ENCODE measurements at places on chromosomes 3 and 15.
A peak's percentile ranks its signal among the peaks of the same experiment; 100 is the strongest.

- no peak for DNase-seq
Observed at GRCh38 chr3:64915778-64916177, 228.0 kb upstream of the ADAMTS9 start.

- no peak for DNase-seq
Observed at GRCh38 chr15:36373550-36373949, 205.9 kb upstream of the CDIN1 start.

DNA sequence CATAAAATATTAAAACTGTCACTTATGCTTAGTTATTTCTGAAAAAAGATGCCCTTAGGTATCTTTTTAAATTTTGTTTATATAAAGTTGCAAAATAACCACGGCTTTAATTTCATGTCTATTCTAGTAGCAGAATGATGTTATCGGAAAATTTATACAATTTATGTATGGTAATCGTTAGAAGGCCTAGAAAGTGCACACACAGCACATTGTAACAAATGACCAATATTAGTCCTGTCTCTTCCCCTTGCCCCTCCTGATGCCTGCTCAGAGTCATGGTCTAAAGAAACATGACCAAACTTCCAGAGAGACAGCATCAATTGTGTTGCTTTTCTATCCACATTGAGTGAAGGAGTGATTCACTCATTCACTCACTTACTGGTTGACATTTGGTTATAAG lies 6.2 kb upstream of the LPP start:
- DNase-seq, result no peak

DNA sequence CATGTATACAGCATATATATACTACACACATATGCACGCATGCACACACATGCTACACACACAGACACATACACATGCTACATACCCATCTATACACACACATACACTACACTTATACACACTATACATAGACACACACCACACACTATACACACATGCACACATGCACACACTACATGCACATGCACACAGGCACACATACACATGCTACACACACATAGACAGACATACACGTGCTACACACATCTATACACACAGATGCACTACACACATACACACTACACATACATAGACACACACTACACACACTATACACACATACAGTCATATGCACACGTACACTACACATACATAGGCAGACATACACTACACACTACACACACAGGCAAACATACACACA lies 51.2 kb upstream of the PRR20G start:
- no peak for DNase-seq

DNA sequence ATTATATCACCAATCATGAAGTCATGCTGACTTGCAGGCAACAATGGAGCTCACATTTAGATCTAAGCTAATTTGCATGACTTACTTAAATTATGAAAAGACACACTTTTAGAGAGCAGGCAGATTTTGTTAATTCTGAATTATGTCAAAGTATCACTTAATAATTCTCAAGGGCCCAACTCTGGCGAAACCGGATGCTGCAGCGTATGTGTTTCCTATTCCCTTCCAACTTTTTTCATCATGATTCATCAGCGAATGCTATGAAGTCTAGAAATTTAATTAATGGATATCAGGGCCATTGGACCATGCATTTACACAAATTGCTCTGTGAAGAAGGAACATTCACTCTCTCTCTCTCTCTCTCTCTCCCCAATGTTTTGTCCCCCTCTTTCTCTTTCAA lies 63.5 kb upstream of the GOLGA8A start:
- no peak for DNase-seq

DNA sequence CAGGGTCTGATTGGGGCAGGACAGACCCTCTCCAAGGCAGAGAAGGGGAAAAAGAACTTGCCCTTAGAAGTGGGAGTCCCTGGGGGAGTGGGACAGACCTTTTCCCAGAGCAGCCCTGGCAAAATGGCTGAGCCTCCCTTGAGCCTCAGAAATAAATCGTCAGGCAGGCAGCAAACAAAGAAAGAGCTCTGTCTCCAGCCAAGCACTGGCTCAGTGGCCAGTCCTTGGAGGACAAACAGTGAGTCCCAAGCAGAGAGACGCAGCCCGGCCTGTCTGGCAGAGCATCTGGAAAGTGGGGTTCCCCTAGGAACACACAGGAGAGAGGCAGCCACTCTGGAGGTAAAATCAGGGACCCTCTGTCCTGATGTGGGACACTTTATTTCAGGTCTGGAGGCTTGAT lies 1.8 kb downstream of the SLC6A1 start:
- DNase-seq, result no peak

- DNase-seq, result no peak
Observed at GRCh38 chr3:53238051-53238850, 17.6 kb downstream of the TKT start.

DNA sequence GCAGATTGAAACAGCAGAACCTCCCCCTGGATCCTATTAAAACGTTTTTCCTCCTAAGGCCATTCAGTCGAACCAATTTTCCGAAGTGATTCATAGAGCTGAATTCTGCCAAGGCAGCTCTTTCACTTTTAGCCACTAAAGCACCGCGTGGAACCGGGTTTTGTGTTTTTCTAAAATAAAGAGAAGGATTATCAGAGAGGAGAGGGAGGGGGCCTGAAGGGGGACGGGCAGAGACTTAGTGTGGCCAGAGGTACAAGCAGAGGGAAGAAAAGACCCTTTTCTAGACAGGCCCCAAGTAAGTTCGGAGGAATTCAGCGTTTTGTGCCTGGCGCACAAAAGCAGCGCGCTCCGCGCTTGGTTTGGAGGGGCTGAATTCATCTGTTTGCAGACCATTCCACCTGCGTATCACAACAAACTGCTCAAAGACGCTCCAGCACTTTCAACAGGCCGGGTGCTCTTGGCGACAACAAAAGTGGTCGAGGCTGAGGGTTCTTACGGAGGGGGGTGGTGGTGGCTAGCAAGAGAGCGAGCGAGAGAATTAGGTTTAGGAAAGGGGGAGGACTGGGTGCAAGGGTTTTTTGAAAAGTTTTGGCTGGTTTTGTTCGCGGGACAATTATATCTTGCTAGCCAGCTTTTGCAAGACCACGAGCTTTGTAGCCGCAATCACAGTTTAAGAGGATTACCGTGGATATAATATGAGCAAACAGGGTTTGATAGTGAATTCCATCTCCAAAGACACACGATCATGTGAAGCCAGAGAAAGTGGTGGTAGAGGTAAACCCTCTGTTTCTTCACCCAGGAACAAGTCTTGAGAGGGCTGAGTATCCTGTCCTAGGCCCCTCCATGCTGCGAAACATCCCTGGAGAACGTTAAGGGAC lies 1.2 kb upstream of the FEZF2 start:
- DNase-seq, result no peak

DNA sequence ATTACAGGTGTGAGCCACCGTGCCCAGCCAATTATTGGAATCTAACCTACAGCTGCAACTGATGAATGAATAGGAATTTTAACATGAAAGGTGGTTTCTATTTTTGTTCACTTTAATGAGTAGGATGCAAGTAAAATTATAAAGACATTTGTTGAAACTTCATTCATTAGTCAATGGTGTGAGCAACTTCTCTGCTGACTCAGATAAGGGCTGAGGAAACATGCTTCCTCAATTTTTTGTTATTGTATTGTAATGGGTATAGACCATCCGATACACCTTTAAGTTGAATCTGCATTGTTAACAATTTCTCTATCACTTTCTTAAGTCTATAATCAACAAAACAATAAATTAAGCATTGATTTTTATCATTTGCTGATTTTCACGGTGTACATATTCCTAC lies 127.8 kb downstream of the STAG1 start:
- DNase-seq, result no peak

- no peak for DNase-seq
Observed at GRCh38 chr3:108036401-108036800, 54.4 kb downstream of the CD47 start.

DNA sequence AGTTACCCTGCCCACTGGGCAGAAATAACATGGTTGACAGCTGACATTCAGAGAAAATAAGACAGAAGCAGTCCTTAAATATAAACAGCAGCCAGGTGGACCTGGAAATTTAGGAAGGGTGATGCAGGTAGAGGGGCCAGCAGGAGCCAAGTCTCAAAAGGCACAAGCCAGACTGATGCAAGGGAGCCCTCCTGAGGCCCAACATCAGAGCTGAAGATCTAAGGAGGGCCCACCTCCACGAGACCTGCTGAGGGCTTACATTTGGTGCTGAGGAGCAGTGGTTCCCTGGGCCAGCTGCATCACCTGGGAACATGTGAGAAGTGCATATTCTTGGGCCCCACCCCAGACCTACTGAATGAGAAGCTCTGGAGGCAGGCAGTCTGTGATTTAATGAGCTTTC lies 105.5 kb upstream of the TRIM42 start:
- DNase-seq, result no peak

- DNase-seq, result no peak
Observed at GRCh38 chr15:67177752-67178151, 76.7 kb downstream of the AAGAB start.

DNA sequence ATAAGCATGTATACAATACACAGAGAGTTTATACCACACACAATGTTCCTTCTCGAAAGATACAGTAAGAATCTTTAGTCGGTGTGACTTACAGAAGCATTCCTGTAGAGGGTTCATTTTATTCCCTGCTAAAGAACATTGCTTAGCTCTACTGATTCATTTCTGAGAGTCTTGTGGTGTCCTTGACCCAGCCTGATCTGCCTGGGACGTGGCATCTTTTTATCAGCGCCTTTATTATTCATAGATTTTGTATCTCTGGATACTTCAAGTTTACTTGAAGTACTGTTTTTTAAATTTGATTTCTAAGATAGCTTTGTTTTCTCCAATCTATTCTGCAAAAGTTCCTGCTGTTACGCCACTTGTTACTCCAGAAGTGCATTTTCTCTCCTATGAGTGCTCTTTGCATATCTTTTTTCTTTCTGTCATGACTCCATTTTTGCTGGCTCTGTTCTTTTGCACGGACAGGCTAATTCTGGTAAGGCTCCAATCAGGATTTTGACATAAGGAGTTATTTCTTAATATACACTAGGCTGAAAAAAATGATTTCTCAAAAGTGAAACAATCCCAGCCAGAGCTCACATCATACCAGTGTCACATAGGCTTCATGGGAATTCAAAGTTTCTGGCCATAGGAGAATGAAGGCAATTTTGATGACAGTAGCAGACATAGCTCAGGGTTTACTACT lies 114.5 kb upstream of the TNIK start:
- DNase-seq, result no peak

- no peak for DNase-seq
Observed at GRCh38 chr3:161851941-161852566, 355.4 kb downstream of the OTOL1 start.

GRCh38 chr3:64650715-64651114 lies 37.1 kb downstream of the ADAMTS9 start:
- DNase-seq, result no peak

DNA sequence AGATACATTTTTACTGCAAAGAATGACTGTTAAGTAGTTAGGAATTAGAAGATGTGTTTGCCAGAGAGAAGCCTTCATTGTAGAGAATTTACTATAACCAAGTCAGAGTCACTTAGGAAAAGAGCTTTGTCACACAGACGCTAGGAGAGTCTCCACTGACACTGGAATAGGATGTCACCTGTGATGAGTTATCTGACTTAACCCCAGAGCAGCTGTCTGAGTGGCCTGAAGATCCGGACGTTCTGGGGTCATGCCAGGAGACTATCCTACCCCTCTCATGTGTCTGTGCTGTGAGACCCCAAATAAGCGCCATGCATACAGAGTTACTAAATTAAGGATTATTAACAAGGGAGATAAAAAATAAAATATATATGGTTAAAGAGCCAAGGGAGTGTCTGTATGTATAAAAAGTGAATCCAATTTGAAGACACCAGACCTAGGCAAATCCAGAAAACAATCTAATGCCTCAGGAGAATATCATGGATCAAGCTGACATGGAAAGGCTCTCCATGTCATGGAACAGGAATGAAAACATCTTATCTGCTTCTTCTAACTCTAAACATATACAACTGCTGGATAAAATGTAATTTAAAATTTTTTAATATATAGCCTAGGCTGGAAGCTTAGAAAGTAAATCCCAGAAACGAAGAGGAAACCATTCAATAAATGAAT lies 43.5 kb downstream of the ITGB5 start:
- no peak for DNase-seq

DNA sequence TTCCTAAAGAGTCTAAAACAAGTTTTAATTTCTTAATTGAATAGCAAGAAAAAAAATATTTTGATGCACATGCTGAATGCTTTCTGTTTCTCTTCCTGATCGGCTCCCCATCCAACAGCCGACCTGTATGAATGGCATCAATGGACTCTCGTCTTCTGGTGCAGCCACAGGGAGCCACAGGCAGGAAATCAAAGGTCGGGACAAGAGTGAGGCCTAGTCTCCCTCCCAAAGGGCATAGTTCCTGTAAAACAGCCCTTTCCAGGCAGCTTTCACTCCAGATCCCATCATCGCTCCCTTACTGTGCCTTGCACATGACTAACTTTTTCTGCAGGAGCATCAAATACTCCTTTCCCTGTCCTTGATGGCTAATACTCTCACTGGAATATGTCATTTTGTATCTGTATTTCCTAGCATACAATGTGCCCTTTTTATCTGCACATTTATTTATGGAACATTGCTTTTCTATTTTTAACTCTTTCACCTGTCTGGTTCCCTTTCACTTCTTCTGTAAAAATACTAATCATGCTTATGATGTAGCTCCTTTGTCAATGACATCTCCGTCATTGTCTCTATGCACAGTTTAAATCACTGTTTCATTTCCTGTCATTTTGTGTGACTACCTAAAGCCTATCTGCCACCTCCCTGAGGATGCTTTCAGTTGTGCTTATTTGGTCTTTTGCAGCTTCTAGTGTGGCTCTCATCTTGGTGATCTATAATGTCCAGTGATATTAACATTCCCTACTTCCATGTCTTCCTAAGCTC lies 326.2 kb downstream of the CTNNB1 start:
- DNase-seq, result no peak

DNA sequence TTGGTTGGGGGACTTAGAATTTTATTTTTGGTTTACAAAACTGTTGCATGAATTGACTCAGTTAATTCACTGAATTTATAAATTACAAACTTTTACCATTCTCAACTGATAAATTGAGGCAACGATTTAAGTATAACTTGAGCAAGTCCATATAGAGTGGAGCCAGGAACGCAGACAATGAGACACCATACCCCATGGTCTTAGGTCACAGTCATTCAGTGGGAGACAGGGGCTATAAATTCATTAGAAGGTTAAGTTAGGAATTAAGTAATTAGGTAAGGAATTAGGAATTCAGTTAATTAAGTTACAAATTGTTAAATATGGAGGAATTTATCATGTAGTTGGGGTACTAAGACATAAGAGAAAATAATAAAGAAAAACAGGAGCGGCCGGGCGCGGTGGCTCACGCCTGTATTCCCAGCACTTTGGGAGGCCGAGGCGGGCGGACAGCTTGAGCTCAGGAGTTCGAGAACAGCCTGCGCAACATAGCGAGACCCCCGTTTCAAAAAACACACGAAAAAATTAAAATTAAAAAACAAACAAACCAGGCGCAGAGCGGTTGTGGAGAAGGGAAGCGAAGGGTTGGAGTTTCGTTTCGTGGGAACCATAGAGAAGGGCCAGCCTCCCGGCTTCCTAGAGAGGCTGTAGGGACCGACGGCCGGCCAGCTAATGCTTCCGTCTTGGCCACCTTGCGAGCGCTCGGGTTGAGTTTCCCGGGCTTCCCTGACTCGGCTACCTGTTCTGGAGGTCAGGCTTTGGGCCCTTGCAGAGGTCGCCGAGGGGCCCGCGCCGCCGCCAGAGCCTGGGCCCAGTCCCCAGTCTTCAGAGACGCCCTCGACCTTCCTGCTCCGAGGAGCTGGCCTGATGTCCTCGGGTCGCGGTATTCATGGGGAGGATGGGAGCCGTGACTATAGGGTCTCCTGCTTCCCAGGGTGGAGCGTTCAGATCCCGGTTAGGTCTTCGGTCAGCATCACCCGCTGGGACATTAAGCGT lies at the start of gene ZNF619:
Gene ZNF619, plus strand, starts transcription at position 645 of the 993 bp plus-strand sequence. CDS start 858 bp downstream, outside the sequence.
- DNase-seq, result peak; percentile 38

Measured in T-helper 17 cell (primary cell).